Fibroblast of the aortic adventitia (primary cell): ENCODE measurements at places on chromosomes 13 and 19. TPM values are rescaled to one million over a fixed set of nuclear protein-coding genes. Genes with fewer than 3 reads are reported as not detected.

The HCST gene
- 0.81 and 2.7 TPM in 2 replicates for total RNA-seq

GRCh38 chr13:73304442-73304841, 245.6 kb downstream of the KLF5 start:
- no peak for DNase-seq

GRCh38 chr13:49399801-49400472, 43.9 kb downstream of the CAB39L start:
- DNase-seq, result no peak

DNA sequence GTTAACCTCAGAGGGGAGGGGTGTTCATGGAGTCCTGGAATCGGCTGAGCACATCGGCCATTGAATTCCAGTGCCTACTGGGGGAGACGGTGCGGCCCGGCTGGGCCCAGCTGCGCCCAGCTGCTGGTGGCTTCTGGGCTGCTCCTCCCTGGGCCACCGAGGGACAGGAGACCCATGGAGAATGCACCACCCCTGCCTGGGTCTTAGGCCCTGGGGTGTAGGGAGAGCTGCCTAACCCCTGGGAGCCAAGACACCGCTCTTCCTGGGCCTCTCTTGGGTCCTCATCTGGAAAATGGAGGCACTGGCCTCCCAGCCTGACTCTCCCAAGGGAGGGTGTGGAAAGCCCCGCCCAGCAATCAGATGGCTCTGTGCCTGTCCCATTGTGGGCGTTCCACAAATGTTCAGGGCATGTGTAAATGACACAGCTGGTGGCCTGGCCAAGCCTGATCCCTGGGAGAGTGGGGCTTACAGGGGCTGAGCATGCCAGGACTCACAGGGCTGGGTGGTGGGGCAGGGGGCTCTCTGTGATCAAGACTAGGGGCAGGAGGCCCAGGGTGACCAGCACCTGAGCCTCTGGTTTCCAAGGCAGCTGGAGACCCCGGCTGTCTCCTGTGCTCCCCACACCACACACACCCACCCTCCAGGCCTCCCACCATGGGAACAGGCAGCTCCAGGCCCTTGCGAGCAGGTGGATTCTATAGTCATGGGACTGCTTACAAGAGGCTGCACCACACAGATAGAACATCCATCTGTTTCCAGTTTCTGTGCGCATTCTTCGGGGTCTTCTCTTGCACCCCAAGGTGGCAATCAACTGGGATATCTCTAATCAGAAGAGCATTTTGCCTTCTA, 150.9 kb downstream of the URI1 start:
- no peak for DNase-seq

The OR7C1 gene
- total RNA-seq, result not detected in 2 replicates

- no peak for DNase-seq
These were observed 26.9 kb downstream of the RAP2A start for GRCh38 chr13:97460853-97461252.

The CEACAM4 gene
- not detected in 2 replicates for total RNA-seq

GRCh38 chr13:41897126-41897525, 63.8 kb downstream of the VWA8 start:
- DNase-seq, result no peak

The PRODH2 gene
- total RNA-seq, result not detected in 2 replicates

- peak; percentile 27 for DNase-seq
These were observed 4.9 kb downstream of the AP1M1 start for GRCh38 chr19:16202320-16203255.

GRCh38 chr13:28338006-28338574, 156.8 kb downstream of the FLT1 start:
- DNase-seq, result peak; percentile 42

The MISP3 gene
- 0.72 TPM in 1 of 2 replicates, not detected in the other for total RNA-seq

- no peak for DNase-seq
These were observed 43.2 kb downstream of the ZNF331 start for GRCh38 chr19:53580871-53581835.

- DNase-seq, result no peak
These were observed 6.3 kb upstream of the FUT2 start for GRCh38 chr19:48689449-48689848.

The FBXO27 gene
- total RNA-seq, result 7.2 and 17.8 TPM in 2 replicates

DNA sequence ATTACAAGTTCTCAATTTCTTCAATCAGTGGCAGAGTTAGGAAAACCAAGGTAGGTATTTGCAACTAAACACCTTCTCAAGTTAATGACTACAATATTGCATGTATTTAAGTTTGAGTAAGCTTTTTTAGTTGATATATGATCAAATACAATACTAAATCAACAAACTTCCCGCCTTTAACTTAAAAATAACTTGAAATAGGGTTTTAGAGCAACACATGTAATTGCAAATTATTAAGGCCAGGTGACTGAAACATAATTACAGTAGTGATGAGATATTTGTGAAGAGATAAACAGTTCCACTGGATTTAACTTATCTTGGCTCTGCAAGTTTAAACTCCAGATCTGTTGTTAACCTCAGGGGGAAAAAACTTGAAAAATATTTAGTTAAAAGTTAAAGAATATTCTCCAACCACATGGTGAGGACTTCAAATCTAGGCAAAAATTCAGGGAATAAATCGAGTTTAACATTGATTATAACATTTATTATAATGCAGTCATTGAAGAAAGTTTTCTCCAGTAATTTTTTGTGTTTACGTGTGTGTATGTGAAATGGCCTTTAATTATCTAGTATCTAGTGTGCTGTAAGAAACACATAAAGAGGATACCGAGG, 3.6 kb downstream of the DACH1 start:
- no peak for DNase-seq

GRCh38 chr13:46782691-46783090, 14.3 kb downstream of the ESD start:
- DNase-seq, result no peak

DNA sequence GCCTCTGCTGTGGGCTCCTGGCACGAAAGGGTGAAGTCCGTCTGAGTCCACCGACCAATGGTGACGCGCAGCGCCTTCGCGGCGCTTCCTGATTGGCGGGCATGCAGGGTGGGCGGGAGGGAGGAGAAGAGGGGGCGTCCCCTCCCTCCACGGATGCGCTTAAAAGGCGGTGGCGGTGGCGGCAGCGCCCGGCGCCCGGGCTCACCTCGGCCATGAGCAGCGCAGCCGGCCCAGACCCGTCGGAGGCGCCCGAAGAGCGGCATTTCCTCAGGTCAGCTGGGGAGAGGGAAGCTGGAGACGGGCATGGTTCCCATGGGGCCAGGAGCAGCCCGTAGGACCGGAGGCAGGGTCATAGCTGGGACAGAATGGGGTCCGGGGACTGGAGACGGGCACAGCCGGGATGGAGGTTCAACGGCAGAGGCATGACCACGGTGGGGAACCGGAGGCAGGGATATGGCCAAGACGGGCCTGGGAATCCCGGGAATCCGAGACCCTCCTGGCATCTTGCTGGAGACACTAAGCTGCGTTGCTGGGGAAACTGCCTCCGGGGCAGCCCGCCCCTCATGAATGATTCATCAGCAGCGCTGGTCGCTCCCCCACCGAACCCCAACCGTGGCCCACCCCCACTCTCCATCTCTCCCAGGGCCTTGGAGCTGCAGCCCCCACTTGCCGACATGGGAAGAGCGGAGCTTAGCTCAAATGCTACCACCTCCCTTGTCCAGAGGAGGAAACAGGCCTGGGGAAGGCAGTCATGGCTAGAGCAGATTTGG, at the start of gene YJEFN3:
TSS of gene YJEFN3 (plus strand) at position 191 of the 770 bp plus-strand sequence. CDS start at position 213, 22 bp downstream.
- no peak for DNase-seq

DNA sequence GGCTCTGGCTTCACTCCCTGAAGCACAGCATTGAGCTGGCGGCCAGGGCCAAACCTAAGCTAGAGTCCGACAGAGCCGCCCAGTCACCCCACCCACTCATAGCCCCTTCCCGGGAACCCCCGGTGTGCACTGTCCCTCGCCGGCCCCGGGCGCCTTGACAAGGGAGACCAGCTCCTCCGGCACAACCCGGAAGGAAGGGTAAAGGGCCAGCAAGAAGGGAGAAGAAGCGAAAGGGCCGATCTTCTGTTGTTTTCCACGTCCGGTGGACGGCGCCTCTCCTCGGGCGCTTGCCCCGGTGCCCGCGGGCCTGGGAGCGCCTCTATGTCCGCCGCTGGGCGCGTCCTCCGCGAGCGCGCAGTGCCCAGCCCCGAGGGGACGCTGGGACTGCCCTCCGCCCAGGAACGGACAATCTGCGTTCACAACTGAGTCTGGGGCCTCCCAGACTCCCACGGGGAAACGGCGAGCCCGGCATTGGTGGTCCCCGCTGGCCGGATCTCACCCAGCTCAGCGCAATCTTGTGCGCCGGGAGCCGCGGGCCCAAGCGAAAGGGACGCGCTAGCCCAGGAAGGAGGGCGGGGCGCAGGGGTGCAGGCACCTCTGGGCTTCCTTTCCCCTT, 172.5 kb upstream of the MIR17HG start:
- DNase-seq, result no peak

DNA sequence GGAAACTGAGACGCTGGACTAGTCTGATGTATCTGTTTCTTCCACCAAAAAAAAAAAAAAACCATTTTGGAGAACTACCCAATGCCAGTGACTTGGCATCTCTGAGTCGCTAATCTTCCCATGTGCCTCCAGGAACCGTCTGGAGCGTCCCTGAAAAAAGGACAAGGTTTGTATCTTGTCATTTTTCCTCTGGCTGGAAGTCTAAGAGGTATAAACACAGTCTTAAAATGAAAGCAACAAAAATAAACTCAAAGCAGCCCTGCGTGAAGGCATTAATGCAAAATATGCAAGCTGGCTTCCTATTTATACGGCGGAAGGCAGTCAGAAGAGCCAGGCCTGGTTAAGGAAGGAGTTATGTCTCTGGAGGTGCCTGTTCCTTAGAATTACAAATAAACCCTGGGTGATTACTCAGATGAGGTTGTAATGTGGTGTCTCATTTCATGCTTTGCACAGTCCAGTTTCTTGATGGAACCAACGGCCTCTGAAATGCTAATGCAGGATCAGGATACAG, 20.3 kb downstream of the ACTN4 start:
- DNase-seq, result peak; percentile 62
